Uterine smooth muscle cell (primary cell): ENCODE measurements at places on chromosomes 13 and 19. TPM values are rescaled to one million over a fixed set of nuclear protein-coding genes. Genes with fewer than 3 reads are reported as not detected.

The ANKLE1 gene
- 0.44 and 1.00 TPM in 2 replicates for total RNA-seq

The TUBGCP3 gene
- total RNA-seq = 17.9 and 28.9 TPM in 2 replicates

The RBM42 gene
- 41.0 and 49.0 TPM in 2 replicates for total RNA-seq

The EML2 gene
- 48.3 and 65.2 TPM in 2 replicates for total RNA-seq

The ZFP82 gene
- 6.4 and 10.1 TPM in 2 replicates for total RNA-seq

The C2CD4C gene
- 0.33 and 0.37 TPM in 2 replicates for total RNA-seq

The FGF22 gene
- 0.11 TPM in 1 of 2 replicates, not detected in the other for total RNA-seq

The DACH1 gene
- total RNA-seq = 0.37 and 1.00 TPM in 2 replicates

The MIA gene
- total RNA-seq = 0.22 and 0.62 TPM in 2 replicates

The PEAK3 gene
- total RNA-seq = not detected in 2 replicates

The CGB3 gene
- total RNA-seq = not detected in 2 replicates

The DENND1C gene
- total RNA-seq = not detected in 2 replicates

The LMO7 gene
- total RNA-seq = 235 and 346 TPM in 2 replicates

The RXFP2 gene
- not detected in 2 replicates for total RNA-seq

The TNNT1 gene
- total RNA-seq = 4.1 and 4.5 TPM in 2 replicates

The EHD2 gene
- 126 and 164 TPM in 2 replicates for total RNA-seq

The ZNF555 gene
- total RNA-seq = 5.9 and 12.1 TPM in 2 replicates

The TSHZ3 gene
- total RNA-seq = 7.5 and 14.0 TPM in 2 replicates

The RYR1 gene
- total RNA-seq = under 0.01 and 0.11 TPM in 2 replicates

The CLEC4G gene
- total RNA-seq = not detected in 2 replicates

The TYK2 gene
- 80.7 and 101 TPM in 2 replicates for total RNA-seq

The ZNF230 gene
- 3.0 and 3.1 TPM in 2 replicates for total RNA-seq

The TEX26 gene
- not detected in 2 replicates for total RNA-seq

The KLK10 gene
- total RNA-seq = not detected in 2 replicates

The UBE2L5 gene
- not detected in 2 replicates for total RNA-seq

The FFAR1 gene
- not detected in 2 replicates for total RNA-seq

The RETN gene
- not detected in 2 replicates for total RNA-seq

The TJP3 gene
- under 0.01 and 0.12 TPM in 2 replicates for total RNA-seq

The PODNL1 gene
- total RNA-seq = under 0.01 and 1.2 TPM in 2 replicates

The PSPN gene
- total RNA-seq = 0.33 and 0.87 TPM in 2 replicates

The PRR22 gene
- 0.22 and 0.37 TPM in 2 replicates for total RNA-seq

The ZNF420 gene
- 6.6 and 7.9 TPM in 2 replicates for total RNA-seq

The RNF113B gene
- total RNA-seq = not detected in 2 replicates

The TMPRSS9 gene
- not detected in 2 replicates for total RNA-seq

The NLRP9 gene
- not detected in 2 replicates for total RNA-seq

The ACP7 gene
- total RNA-seq = 0.33 and 0.87 TPM in 2 replicates

The DOCK6 gene
- total RNA-seq = 17.0 and 18.4 TPM in 2 replicates

The TGFBR3L gene
- 0.89 and 1.00 TPM in 2 replicates for total RNA-seq
